NCI-H1092 (cell line): ENCODE measurements at places on chromosomes 2 and 18.

DNA sequence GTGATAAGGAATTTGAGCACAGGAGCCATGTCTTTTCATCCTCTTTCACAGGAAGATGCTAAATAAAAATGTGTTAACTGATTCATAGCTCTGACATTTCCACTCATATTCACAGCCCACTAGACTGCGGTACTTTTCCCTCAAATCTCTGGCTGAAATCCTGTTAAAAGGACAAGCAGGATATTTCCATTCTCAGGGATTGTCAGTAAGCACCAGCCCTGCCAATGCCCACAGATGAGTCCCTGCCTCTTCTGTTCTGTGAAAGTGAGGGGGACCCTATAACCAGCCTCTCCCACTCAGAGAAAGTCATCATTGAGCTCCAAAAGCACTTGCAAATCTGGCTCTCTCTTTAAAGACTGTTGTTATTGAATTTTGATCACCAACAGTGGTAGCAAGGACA lies 440.5 kb downstream of the SETBP1 start:
- DNase-seq: no peak

GRCh38 chr18:30150586-30151250 lies 891.8 kb downstream of the DSC3 start:
- DNase-seq: no peak

- DNase-seq: no peak
Observed at GRCh38 chr2:20482725-20483124, 35.9 kb downstream of the RHOB start.

DNA sequence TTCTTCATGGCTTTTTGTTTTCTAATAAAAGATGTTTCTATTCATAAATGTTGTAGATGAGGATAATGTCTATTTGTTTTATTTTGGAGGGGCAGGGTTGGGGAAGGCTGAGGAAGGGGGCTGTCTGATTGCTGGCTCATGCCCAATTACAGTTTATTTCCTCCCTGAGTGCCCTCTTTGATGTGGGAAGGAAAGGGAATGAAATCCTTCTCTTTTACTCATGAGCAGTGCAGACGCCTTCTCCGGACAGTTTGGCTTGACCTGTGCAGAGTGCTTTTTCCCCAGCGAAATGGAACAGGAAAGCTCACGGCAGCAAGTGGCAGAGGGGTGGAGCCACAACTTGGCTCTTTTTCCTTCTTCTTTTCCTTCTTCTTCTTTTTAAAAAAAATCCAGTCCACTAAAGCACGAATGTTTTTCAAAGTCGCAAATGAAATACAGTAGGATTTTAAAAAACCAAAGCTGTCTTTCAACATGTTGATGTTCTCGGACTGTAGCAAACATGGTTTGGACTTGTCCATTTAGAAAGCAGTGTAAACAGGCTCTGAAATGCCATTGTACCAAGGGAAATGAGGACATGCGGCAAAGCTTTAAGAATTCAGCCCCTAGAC lies 34.5 kb downstream of the RAB31 start:
- no peak for DNase-seq

DNA sequence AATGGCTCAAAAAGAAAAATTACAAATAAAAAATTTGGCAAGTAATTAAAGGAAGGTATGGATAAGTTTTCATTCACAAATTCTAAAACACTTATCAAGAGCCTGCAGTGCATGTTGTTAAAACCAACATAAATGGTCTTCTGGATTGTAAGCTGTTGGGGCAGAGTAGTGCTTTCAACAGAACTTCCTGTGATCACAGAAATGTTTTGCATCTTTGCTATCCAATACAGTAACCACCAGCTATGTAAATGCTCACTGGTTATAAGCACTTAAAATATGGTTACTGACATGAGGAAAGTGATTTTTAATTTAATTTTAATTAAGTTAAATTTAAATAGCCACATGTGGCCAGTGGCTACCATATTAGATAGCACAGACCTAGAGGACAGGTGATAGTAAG lies 133.1 kb downstream of the NBAS start:
- DNase-seq: no peak

DNA sequence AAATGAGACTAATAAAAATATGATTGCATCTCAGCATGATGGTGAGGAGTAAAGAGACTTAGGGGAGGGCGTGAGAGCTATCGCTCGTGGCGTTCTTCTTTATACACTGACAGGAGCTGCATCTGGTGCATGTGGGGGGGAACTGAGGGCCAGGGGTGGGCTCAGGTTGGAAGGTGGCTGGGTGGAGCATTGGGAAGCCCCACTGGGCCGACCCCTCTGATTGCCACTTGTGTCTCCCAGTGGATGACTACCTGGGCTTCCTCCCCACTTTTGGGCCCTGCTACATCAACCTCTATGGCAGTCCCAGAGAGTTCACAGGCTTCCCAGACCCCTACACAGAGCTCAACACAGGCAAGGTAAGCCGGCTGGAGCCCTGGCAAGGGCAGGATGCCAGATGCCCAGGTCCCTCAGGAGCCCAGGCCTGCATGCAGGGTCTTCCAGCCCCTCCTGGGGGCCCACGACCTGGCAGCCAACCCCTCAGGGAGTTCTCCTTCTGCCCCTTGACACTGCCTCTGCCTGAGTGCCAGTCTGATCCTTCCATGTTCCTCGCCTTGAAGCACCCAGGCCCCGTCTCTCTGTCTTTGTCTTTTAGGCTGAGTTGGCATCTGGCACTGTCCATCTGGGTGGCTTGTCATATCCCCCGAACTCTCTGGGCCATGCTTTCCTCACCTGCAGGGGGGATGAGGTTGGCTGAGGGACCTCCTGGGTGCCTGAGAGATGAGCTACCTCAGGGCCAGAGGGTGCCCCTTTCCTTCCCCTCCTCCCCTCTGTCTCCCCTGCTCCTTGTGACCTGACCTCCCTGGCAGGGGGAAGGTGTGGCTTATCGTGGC lies 97.7 kb downstream of the DYSF start:
- DNase-seq: no peak

DNA sequence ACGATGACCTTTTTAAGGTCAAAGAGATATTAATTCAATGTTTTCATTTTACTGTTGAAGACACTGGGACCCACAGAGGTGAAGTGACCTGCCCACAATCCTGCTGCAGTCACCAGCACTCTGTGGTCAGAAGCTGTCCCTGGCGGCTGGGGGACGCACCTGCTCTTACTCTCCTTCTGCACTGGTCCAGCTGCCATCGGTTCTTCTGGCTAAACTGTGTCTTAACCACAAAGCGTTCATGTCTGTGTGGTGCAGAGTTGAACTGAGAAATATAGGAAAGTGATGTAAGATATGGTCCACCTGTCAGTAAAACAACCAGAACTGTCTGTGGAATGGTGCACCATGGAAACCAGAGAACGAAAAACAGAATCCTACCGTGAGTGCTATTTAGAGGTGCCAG lies 44.9 kb upstream of the SMIM21 start:
- DNase-seq: no peak

GRCh38 chr2:101854877-101855276 lies 136.9 kb upstream of the IL1R2 start:
- no peak for DNase-seq

GRCh38 chr2:43950383-43951008 lies 45.3 kb downstream of the LRPPRC start:
- no peak for DNase-seq

DNA sequence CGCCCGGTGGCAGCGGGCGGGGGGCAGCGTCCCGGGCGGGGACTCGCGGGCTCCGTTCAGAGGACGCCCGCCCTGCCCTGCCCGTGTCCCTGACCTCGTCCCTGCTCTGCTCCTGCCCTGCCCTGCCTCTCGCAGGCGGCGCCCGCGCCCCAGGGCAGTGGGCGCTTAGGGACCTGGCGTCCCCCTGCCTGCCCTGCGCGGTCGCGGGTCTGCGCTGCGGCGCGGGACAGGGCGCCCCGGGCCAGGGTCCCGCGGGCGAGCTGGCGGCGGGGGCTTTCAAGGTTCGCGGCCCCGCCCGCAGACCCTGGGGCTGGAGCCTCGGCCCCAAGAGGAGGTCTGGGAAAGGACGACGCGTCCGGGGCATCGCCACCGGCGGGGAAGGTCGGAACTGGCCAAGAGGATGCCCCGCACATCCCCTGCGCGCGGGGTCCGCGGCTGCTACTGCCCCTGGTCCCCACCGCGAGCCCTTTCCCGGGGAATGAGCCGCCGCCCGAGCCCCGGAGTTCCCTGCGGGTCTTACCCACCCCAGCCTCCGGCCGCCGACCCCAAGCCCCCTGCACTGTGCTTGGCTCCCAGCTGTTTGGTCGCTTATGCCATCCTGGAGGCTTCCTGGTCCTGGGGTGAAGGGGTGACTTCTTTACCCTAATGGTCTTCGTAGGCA lies 679 bp downstream of the RNF144A start:
- no peak for DNase-seq

- DNase-seq: no peak
Observed at GRCh38 chr18:8031496-8031895, 464.4 kb downstream of the PTPRM start.

DNA sequence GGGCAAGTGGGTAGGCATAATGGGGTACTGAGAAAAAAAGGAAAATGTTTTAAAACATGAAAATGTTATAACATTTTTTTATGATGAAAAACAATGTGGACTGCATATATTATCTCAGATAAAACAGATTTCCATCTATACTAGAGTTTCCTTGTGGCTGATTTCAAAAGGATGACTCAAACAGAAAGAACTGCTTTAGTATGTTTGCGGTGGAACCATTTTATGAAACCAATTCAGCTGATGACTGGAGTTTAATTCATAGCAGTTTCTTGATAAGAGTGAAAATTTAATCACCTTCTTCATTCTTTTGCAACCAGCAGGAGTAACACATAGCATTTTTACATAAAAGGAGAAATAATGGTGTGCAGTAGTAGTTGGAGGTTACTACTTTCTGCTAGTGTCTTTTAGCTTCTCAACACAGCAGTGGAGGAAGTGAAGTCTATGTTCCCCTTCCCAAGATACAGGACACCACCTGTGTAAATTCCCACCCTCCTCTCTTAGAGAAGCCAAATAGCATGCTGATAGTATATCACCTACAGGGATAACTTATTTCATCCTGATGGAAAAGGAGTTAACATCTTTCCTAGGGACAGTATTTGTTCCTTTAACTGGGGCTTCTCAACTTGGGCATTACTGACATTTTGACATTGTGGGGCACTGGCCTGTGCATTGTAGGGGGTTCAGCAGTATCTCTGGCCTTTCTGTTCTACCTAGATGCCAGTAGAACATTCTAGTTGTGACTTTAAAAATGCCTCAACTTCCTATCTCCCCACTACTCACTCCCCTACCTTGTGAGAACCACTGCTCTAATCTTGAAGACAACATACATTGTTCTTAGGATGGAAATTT lies 29.9 kb downstream of the PELI1 start:
- no peak for DNase-seq

- no peak for DNase-seq
Observed at GRCh38 chr2:16055848-16056580, 115.7 kb downstream of the MYCN start.

DNA sequence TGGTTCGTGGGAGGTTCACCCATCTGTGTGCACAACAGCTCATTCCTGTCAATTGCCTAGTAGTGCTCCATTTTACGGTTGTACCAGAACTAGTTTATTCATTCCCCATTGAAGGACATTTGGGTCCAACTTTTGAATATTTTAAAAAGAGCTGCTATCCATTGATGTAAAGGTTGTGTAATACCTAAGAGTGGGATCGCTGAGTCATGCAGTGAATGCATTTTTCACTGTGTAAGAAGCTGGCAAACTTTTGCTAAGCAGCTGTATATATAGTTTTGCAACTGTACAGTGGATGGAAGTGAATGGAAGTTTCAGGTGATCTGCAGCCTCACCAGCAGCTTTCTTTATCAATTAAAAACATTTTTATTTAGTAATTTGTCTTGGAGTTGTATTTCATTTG lies 104.5 kb downstream of the DCDC2C start:
- no peak for DNase-seq

GRCh38 chr2:99648178-99648844 lies 158.5 kb upstream of the REV1 start:
- no peak for DNase-seq

GRCh38 chr18:37336568-37337285 lies 228.9 kb downstream of the CELF4 start:
- no peak for DNase-seq

- DNase-seq: no peak
Observed at GRCh38 chr2:152386266-152386665, 51.3 kb downstream of the FMNL2 start.

GRCh38 chr2:202765436-202765835 lies 106.1 kb downstream of the ICA1L start:
- DNase-seq: no peak

- DNase-seq: no peak
Observed at GRCh38 chr2:198042189-198042588, 237.8 kb downstream of the PLCL1 start.

GRCh38 chr2:24231461-24231881 lies 56.6 kb downstream of the FAM228A start:
- no peak for DNase-seq

- DNase-seq: peak; percentile 0
Observed at GRCh38 chr2:169978402-169979017, 151.3 kb downstream of the UBR3 start.

GRCh38 chr2:72661985-72662384 lies 163.8 kb downstream of the EXOC6B start:
- DNase-seq: no peak

- no peak for DNase-seq
Observed at GRCh38 chr2:140988597-140988996, 1142.2 kb downstream of the LRP1B start.

- peak; percentile 1 for DNase-seq
Observed at GRCh38 chr2:152740743-152741328, 22.4 kb downstream of the ARL6IP6 start.

DNA sequence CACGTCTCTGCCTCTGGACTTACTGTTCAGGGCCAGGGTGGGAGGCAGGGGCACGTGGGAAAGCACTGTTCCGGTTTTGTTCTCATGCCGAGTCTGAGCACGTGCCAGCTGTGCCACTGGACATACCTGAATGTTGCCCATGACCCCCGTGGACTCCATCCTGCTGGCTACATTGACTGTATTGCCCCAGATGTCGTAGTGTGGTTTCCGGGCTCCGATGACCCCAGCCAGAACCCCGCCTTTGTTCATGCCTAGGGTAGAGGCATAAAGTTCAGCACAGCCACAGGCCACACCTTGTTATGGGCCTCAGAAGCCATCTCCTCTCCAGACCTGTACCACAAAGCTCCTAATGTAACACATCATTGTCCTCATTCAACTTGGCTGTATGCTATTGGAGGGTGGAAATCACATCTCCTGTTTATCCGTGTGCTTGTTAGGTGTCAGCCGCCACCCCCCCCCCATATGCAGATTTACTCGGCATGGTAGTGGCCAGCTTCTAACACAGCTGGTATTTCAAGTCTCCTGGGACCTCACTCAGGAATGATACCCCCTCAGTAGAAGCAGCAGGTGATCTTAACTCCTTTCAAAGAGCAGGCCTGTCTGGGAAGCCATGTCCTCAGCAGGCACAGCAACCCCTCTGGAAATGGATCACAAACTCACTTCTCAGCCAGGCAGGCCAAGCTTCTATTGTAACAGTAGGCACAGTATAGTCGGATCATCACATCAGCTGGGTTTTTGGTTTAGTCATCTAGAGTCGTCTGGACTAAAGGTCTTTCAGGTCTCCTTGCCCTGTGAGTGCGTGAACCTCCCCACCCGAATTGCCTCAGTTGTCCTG lies 27.6 kb downstream of the CENPO start:
- no peak for DNase-seq

DNA sequence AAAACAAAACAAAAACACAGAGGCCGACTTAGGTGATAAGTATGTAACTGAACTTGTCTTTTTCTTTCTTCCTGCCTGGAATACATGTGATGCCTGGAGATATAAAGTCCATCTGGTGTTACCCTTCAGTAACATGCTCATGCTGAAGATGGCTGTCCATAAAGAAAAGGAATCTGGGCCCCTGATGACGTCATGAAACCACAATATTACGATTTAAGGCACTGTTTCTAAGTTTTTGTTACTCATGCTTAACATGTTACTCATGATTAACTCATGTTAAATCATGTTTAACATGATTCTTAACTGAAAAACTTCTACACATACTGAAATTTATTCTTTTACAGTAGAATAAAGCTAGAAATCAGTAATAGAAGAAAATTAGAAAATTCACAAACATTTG lies 49.0 kb downstream of the STRADB start:
- DNase-seq: no peak
